ENCODE measurements at places on chromosomes 2 and 18.

- DNase-seq, result no peak
Measured at GRCh38 chr18:79486356-79487182, 90.8 kb downstream of the NFATC1 start.

GRCh38 chr2:131153529-131153928 lies 48.4 kb downstream of the PLEKHB2 start:
- no peak for DNase-seq

GRCh38 chr2:199704358-199705238 lies 146.4 kb downstream of the FTCDNL1 start:
- no peak for DNase-seq

- DNase-seq, result no peak
Measured at GRCh38 chr2:14292964-14293363, 339.6 kb upstream of the LRATD1 start.

DNA sequence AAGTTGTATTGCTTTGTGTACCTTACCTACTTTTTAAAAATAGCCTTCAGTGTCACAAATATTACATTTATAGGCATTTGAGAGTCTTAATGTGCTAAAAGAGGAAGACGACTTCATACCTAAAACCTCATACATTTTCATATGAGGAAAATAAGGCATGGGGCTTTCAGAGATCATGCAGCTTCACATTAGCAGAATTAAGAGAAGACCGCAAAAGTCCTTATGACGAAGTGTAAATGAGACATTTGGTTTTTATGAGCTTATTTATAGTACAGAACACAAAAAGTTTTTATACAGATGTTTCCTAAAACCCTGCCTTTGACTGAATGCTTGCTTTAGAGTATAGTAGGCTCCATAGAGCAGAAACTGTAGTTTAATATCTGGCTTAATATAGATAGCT lies 10.1 kb upstream of the CCDC138 start:
- DNase-seq, result no peak

- DNase-seq, result no peak
Measured at GRCh38 chr2:218823196-218823855, 8.3 kb downstream of the PRKAG3 start.

DNA sequence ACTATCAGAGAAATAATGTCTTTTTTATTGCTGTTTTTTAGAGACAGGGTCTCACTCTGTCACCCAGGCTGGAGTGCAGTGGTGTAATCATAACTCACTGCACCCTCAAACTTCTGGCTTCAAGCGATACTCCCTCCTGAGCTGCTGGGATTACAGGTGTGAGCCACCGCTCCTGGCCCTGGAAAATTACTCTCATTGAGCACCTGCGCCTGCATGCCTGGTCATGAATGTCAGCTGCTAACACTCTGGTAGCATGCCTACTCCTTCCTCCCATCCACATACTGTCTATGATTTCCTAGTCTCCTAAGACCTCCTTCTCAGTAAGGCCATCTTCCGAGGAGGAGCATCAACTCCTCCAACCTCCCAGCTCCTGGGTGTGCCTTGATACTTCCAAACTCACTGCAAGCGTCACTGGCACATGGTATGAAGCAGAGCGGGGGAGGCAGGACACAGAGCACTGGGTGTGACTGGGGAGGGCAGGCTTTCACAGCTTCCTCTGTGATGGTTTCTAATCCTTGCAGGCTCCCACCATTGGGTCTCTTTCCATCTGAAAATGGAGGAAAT lies 1.6 kb upstream of the MAP2 start:
- DNase-seq, result no peak

DNA sequence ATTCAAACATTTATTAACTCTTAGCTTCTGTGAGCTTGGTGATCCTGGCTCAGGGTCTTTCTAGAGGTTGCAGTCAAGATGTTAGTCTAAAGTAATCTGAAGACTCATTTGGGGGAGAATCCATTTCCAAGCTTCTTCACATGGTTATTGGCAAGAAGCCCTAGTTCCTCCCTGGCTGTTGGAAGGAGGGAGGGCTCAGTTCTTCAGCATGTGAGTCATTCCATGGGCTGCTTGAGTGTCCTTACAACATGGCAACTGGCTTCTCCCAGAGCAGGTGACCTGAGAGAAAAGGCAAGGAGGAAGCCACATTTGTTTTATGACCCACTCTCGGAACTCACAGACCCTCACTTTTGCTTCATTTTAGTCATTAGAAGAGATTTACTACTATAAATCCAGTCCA lies 10.6 kb upstream of the C2orf74 start:
- no peak for DNase-seq

GRCh38 chr2:204264621-204265140 lies 280.6 kb upstream of the PARD3B start:
- DNase-seq, result no peak

- DNase-seq, result no peak
Measured at GRCh38 chr2:23639406-23639982, 254.5 kb downstream of the KLHL29 start.

GRCh38 chr2:231677632-231678104 lies 30.7 kb upstream of the PTMA start:
- DNase-seq, result peak; percentile 56

Measured in stimulated activated CD8-positive, alpha-beta memory T cell treated with anti-CD3 and anti-CD28 coated beads, Interleukin-15, amount 100 ng/mL, for 24 hours (primary cell).